ENCODE measurements at places on chromosomes 7 and 10.

GRCh38 chr10:62541811-62542210 lies 167.6 kb downstream of the ZNF365 start:
- DNase-seq = no peak

GRCh38 chr7:149295481-149295850 lies 33.5 kb downstream of the ZNF783 start:
- DNase-seq = no peak

GRCh38 chr10:119166564-119166963 lies 1.1 kb upstream of the SFXN4 start:
- no peak for DNase-seq

- DNase-seq = no peak
These were observed 10.3 kb upstream of the PLAC9 start for GRCh38 chr10:80122110-80122710.

GRCh38 chr10:132326925-132327324 lies 5.1 kb upstream of the LRRC27 start:
- DNase-seq = no peak

GRCh38 chr7:9523579-9523978 lies 1090.2 kb downstream of the NXPH1 start:
- no peak for DNase-seq

DNA sequence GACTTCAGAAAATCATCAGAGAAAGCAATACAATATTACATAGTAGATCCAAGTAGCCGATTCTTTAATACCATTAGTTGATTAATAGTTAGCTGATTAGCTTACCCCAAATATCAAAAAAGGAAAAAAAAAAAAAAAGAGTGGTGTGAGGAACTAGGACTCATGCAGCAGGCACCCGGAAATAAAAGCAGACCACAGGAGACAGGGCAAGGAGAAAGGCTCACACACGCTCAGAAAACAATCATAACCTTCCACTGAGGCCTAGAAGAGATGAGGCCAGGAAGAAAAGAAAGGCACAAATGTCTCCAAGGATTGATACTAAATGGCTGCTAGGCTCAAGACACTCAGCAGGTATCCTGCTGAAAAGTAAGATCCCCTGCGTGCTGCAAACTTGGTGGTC lies 25.9 kb downstream of the TRDMT1 start:
- no peak for DNase-seq

GRCh38 chr7:112205343-112206237 lies 609 bp downstream of the DOCK4 start:
- DNase-seq = peak; percentile 56

- DNase-seq = no peak
These were observed 185.7 kb downstream of the PPP1R17 start for GRCh38 chr7:31872545-31873370.

- no peak for DNase-seq
These were observed 1190.5 kb upstream of the LRRTM3 start for GRCh38 chr10:65735382-65735781.

GRCh38 chr7:1846331-1847065 lies 176.4 kb downstream of the ELFN1 start:
- DNase-seq = no peak

GRCh38 chr10:124091646-124092249 lies 1.6 kb downstream of the CHST15 start:
- DNase-seq = no peak

GRCh38 chr7:44756904-44757303 lies 8.3 kb downstream of the ZMIZ2 start:
- DNase-seq = no peak

DNA sequence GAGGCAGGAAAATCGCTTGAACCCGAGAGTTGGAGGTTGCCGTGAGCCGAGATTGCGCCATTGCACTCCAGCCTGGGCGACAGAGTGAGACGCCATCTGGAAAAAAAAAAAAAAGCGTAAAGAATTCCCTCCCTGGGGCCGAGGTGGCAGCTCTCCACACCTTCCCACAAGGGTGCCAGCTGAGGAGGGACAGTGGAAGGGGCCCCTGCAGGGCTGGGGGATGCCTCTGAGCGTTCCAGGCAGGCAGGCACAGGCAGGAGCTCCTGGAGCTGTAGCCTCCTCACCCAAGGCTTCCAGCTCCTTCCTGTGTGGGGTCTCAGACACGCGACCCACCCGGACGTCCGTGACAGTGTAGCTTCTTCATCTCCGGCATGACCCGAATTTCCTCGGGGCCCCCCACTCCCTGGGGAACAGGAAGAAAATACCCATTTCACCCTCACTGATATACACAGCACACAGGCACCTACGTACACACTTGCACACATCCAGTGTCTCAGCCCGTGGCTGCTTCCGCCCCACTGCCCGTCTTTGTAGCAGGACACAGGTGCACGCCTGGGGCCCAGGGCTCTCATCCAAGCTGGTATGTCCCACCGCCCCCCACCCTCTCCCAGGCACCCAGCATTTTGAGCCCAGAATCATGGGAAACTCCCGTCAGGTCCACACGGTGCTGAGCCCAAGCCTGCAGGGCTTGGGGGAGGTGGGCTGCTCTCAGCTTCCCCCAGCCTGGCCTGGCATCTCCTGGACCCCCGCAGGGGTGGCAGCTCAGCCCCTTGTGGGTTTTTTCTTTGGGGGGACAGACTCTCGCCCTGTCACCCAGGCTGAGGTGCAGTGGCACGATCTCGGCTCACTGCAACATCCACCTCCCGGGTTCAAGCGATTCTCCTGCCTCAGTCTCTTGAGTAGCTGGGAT lies 25.7 kb downstream of the GRIFIN start:
- DNase-seq = no peak

GRCh38 chr10:133067149-133068105 lies 20.3 kb upstream of the ADGRA1 start:
- no peak for DNase-seq

GRCh38 chr10:78757344-78757925 lies 311.3 kb upstream of the ZMIZ1 start:
- DNase-seq = no peak

DNA sequence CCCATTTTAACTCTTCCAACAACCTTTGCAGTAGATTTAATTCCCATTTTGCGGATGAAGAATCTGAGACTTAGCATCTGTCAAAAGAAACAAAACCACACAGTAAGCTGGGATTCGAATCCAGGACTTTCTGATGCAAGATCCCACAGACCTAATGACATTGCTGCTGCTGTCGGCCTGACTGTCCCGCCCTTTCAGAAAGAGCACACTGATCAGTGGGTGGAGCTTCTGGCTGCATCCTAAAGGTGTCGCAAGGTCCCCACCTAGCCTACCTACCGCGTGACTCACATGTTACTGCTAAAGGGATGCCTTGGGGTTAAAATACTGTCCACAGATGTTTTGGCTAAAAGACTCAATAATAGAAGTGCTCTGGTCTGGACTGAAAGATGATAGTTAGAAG lies 134.7 kb downstream of the EMX2 start:
- DNase-seq = no peak

DNA sequence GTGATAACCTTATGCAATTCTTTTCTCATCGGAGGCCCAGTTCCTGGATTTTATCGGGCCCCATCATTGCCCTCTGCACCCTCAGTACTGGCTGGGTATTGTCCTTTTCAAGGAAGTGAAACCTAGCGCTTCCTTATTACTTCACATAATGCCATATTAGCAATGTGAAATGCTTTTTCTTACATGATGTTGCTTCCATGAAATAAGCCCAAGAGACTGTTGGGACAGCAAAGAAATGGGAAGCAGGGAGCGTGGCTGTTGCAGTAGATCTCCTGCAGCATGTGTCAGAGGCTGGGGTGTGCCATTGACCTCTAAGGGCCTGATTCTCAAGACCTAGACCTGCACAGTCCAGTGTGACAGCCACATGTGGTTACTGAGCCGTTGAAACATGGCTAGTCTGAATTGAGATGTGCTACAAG lies 8.1 kb downstream of the CHN2 start:
- no peak for DNase-seq

GRCh38 chr7:86645676-86646276 lies 2.1 kb downstream of the GRM3 start:
- no peak for DNase-seq

DNA sequence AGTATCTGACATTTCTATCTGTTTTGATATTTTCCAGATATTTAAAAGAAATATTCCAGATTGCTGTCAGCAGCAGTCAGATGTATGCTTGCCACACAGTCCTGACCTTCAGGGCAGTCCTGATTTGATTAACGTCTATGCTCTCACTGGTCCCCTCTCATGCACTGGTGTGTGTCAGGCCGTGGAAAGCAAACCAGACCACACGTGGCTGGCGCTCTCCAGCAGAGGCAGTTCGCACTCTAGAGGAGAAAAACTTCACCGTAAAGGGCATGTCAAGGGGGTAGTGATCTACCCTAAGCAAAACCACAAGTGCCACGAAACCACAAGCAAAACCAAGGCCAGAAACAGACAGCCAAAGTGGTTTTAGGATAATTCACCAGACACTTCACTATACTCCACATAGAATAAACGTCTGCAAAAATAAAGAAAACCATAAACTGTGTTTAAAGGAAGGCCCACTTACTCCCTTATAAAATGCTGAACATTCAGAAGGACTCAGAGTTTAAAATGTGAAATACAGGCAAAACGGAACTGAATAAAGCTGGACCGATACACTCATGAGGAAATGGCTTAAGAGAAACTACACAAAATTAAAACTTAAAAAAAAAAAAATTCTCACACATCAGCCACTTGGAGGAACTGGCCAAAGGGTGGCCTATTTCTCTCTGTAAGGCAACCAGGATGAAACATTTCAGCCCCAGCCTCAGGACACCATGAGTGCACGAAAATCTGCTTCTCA lies 26.4 kb downstream of the PARP12 start:
- no peak for DNase-seq

DNA sequence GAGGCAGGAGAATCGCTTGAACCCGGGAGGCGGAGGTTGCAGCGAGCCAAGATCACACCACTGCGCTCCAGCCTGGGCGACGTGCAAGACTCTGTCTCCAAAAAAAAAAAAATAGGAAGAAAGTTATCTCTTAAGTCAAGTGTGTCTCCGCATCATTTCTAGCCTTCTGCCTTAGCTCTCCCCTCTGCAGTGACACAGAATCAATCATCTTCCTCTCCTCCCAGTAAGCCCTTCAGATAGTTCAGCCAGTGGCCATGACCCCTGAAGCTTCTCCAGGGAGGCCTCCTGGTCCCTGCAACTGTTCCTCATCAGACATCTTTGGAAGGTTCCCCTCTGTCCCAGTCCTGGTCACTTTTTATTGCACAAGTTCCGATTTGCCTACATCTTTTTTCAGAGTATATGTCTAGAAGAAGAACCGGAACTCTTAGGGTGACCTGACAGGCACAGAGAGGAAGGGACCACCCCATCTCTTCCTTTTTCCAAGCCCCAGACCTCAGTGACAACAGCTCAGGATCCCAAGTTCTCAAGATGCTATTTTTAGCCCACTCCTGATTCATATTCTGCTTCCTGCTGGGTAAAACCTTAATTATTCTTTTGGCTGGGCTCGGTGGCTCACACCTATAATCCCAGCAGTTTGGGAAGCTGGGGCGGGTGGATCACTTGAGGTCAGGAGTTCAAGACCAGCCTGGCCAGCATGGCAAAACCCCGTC lies 6.6 kb upstream of the RHBDD2 start:
- DNase-seq = no peak

- DNase-seq = no peak
These were observed 70.2 kb downstream of the ARMC3 start for GRCh38 chr10:22998091-22998490.

- DNase-seq = no peak
These were observed 271.7 kb downstream of the TRIL start for GRCh38 chr7:28686418-28686800.

DNA sequence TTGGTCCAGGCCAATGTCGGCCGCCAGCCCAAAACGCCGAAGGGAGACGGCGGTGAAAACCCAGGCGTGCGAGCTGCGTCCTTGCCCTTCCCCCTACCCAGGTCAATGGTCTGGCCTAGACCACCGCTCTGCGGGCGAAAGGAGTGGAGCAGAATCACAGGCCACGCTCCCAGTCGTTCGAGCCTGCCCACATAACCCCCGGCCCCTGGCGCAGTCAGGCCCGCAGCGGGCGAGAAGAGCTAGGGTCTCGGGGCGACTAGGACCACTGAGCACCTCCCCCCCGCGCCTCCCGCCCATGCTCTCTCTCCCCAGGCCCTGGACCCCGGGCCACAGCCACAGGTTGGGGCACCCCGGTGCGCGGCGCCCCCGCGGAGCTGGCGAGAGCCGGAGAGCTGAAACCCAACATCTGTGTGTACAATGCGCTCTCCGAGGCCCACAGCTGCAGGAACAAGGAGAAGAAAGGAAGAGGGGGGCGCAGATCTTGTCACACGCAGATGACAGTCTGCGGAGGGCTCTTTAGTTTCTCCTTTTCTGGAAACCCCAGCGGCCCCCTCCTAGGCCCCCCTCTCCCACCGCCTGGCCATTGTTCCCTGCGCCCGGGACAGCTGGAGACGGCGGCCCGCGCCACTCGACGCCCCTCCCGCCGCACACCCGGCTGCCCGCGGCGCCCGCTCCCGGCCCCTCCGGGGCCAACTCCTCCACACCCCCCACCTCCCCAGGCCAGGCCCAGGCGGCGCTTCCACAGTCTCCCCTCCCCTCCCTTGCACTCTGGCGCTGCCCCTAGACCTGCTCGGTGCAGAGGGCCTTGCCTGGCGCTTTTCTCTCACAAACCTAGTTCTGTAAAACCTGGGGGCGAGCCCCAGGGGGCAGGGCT lies 355.0 kb downstream of the DNAJB6 start:
- no peak for DNase-seq

- no peak for DNase-seq
These were observed 49.7 kb downstream of the ZEB1 start for GRCh38 chr10:31368724-31369123.

DNA sequence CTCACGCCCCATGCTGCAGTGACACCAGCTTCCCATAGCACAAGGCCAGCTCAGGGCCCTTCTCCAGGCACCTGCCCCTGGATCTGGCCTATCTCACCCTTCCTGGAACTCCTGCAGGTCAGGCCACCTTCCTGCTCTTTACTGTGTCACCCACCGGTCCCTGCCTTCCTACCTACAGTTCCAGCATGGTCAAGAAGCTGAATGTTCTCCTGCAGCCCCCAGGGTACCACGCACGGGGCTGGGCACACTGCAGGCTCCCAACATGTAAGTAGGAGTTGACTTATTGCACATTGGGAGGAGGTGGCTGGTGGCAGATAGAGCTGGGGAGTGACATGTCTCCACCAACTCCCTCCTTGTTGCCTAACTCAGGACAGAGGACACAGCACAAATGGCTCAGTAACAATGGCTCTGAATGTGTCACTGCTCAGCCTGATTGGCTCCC lies 14.5 kb downstream of the ITPRIP start:
- no peak for DNase-seq

Data from foreskin melanocyte (primary cell).